ENCODE measurements at places on chromosomes 7 and 10.

DNA sequence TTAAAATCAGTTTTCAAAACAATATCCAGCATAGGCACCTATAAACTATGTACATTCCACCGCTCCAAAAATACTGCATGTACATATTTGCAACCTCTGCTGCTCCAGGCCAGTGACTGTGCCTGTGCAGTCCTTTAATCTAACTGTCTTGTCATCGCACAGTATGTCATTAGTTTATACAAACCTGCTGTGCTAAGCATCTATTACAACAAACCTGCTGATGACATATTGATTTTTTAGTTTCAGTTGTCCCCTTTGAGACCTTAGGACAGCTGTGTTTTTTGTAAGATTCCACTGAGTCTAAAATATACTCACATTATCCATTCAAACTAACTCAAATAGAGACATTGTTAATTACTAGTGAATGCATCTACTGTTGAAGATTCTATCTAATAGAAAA lies 33.1 kb downstream of the SEMA3C start:
- no peak for DNase-seq

DNA sequence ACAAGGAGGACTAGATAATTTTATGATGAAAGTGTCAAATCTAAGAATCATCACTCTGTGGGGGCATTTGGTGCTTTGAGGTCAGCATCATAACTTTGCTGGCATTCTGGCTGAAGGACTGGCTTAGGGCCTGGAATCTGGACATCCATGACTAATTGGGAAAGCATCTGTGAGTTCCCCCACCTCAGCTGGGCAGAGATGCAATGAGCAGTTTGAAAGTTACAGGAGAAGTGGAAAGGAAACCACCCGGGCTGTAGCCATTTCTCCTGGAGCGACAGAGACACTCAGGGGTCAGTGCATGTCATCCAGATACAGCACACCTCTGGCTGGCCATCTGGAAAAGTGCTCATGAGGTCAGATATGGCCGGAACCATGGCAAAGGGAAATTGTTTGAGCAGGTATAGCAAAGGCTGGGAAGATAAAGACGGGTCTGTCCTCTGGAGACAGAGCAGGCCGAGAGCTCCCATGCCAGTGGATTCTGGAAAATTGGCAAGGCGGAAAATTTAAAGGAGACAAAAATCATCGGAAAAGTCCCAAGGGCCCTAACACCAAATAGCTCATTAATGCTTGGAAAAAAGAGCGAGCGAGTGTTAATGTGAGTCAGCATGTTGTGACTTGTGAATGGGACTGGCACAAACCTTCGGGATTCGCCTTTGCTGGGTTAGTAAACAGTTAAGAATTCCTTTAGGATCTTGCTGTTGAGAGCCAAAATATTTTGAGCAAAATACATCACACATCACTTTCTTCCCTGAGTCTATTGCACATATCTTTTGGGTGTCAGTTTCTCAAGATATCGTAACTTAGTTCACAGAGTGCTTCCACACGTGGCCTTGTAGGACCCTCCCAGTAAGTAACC lies 188.4 kb upstream of the AGK start:
- DNase-seq: no peak

DNA sequence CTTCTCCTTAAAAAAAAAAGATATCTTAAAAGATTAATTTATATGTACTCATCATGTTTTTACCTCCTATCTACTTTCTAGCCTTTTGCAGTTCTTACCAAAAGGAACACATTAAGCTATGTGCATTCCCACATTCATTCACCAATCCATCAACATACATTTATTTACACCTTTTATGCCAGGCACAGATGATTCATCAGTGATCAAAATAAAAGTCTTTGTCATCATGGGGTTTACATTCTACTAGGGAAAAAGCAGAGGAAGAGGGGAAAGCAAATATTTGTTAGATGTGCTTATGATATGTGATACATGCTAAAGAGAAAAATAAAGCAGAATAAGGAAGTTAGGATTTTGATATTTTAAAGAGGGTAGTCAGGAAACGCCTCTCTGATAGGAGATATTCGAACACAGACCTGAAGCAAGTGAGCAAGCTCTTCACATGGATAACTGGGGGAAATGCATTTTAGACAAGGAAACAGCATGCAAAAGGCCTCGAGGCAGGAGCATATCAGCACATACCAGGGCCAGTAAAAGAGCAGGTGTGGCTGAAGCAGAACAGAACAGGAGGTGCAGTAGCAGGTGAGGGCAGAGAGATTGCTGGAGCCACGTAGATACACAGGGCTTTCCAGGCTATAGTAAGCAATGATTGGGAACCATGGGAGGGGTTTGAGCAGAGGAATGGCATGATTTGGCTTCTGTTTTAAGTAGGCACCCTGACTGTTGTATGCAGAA lies 67.4 kb downstream of the REEP3 start:
- DNase-seq: no peak

GRCh38 chr7:107201795-107202450 lies 33.1 kb downstream of the HBP1 start:
- DNase-seq: no peak

DNA sequence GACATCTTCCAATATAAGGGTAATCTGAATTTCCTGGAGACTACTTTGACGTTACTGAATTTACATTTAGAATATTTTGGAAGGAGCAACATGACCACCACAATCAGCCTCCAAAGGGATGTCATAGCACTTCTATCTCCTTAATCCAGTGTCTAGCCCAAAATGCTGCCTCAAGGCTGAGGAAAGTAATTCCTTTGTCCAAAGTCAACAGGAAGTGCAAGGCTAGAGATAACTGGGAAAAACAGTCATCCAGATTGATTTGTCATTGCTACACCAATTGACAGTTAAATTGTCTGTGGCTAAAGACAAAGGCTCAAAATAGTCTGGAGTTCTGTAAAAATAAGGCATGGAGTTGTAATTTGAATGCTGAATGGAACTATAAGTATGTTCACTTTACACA lies 3.9 kb upstream of the TFPI2 start:
- DNase-seq: no peak

GRCh38 chr7:20280475-20281351 lies 50.0 kb upstream of the ITGB8 start:
- DNase-seq: no peak

- DNase-seq: no peak
Measured at GRCh38 chr10:34702093-34702937, 112.8 kb downstream of the PARD3 start.

GRCh38 chr10:26914898-26915297 lies 54.1 kb upstream of the ABI1 start:
- DNase-seq: no peak

DNA sequence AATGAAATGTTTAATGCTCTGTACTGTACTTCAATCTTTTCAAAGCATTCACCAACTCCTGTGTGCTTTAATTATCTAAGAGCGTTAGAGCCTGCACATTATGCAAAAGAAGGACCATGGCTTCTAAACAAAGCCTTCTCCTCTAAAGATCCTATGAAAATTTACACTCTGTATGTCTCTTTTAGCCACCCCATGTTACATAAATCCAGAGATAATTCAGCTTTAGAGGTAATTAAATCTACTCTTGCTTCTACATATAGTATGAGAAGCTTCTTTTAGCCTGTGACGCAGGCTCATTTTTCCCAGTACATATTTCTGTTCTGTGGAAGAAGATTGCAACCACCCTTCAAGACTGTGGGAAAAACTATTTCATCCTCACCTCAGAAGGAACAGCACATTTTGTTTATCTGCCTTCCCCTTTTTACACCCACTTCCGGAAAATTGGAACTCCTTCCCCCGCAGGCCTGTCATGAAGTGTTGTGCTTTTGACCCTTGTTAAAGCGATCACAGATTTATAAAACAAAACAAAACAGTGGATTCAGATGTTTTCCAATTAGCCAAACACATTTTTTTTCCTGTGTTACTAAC lies 8.1 kb upstream of the TAS2R16 start:
- DNase-seq: no peak

- no peak for DNase-seq
Measured at GRCh38 chr10:30999070-30999712, 32.5 kb downstream of the ZNF438 start.

GRCh38 chr10:14531974-14532373 lies 201.2 kb upstream of the FRMD4A start:
- no peak for DNase-seq

DNA sequence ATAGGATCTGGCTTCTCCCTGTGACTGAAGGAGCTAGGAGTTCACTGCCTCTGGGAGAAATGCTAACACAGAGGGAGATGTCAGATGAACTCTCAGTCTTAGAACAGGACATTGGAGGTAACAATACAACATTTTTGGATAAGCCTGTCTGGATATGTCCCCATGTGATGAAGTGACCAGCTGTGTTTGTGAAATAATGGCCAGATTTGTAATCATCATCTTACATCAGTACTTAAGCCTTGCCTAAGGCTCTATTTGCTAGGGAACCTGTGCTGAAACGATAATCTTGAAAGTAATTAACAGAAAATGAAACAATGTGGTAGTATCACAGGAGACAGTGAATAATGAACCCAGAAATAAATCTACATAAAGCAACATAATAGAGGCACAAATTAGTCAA lies 56.2 kb downstream of the CRPPA start:
- DNase-seq: no peak

GRCh38 chr7:132065193-132065988 lies 509.0 kb upstream of the PODXL start:
- DNase-seq: no peak
